Vagina (tissue), 2 donors: ENCODE measurements at places on chromosomes 12 and 14.

GRCh38 chr12:9001233-9001632 lies 11.9 kb downstream of the KLRG1 start:
- DNase-seq, result no peak
- H3K27me3 ChIP-seq, result no peaks in the 10 kb centered on the region
- no peak overlapping the region for H3K27ac ChIP-seq
- H3K4me3 ChIP-seq, result no peak overlapping the region
- no peaks in the 10 kb centered on the region for H3K36me3 ChIP-seq

DNA sequence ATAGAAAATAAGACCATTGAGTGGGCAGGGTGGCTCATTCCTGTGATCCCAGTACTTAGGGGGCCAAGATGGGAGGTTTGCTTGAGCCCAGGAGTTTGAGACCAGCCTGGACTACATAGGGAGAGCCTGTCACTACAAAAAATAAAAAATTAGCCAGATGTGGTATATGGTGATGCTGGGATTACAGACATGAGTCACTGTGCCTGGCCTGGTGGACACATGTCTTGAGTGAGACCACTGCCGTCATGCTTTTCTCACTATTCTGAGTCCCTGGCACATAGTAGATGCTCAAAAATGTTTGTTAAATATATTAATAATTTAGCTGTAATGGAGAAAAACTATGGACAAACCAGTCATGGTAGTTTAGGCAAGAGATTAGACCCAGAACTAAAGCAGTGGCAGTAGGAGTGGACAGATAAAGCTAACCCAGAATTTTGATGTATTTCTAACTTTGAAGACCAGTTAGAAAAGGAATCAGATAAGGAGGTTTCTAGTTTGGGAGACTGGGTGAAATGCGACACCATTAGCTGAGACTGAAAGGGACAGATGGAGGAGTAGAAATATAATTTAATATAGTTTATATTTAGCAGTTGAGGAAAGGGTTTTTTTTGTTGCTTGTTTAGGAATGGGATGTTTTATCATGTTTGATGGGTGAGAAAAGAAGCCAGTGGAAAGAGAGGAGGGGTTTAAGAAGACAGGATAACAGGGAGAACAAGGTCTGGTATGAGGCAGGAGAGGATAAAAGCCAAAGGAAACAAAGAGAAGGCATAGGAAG lies 7.4 kb upstream of the PTGES3 start:
- H3K36me3 ChIP-seq, result no peaks in the 10 kb centered on the region
- H3K4me1 ChIP-seq, result no peaks in the 10 kb centered on the region
- no peak overlapping the region for H3K4me3 ChIP-seq
- H3K27me3 ChIP-seq, result no peaks in the 10 kb centered on the region

- peaks cover 87% of the 10 kb centered on the region for H3K4me1 ChIP-seq
- no peaks in the 10 kb centered on the region for H3K27me3 ChIP-seq
- no peaks in the 10 kb centered on the region for H3K36me3 ChIP-seq
- peak overlapping the region; percentile 79 for H3K27ac ChIP-seq
- peak; percentile 46 for DNase-seq
These were observed 268.7 kb downstream of the ZFP36L1 start for GRCh38 chr14:68523989-68524725.

GRCh38 chr14:33350366-33350990 lies 411.8 kb downstream of the NPAS3 start:
- H3K4me1 ChIP-seq, result no peaks in the 10 kb centered on the region
- H3K4me3 ChIP-seq, result no peak overlapping the region
- no peak overlapping the region for H3K27ac ChIP-seq
- DNase-seq, result no peak
- H3K36me3 ChIP-seq, result no peaks in the 10 kb centered on the region

DNA sequence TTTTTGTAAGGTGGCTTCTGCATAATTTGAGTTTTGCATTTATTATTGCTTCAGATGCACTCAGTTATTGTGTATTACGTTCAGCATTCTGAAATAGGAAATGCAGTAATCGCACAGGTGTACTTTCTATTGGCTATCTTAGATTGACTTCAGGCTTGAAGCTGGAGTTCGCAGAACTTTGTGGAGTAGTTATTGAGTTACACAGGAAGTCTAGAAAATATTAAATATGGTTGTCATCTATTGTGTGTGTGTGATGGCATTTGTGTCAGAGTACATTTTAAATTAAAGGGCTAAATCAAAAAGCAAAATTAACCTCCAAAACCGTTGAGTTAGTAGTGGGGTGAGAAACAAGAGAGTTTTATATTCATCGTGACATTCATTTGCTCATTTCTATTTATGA lies 2.7 kb downstream of the ARID2 start:
- H3K27me3 ChIP-seq, result no peaks in the 10 kb centered on the region
- H3K36me3 ChIP-seq, result peaks cover 4% of the 10 kb centered on the region
- no peak for DNase-seq
- H3K27ac ChIP-seq, result peak overlapping the region; percentile 100

- no peaks in the 10 kb centered on the region for H3K4me1 ChIP-seq
- H3K4me3 ChIP-seq, result no peak overlapping the region
- no peak overlapping the region for H3K27ac ChIP-seq
- H3K36me3 ChIP-seq, result no peaks in the 10 kb centered on the region
These were observed 505.1 kb upstream of the TMEM132C start for GRCh38 chr12:127761880-127762279.

GRCh38 chr12:57549909-57550640 lies at the start of gene KIF5A:
Gene KIF5A (plus strand): TSS chr12:57550044. CDS start chr12:57550272, 228 bp downstream.
- no peak for DNase-seq
- H3K36me3 ChIP-seq, result no peaks in the 10 kb centered on the region
- no peaks in the 10 kb centered on the region for H3K27me3 ChIP-seq
- peaks cover 27% of the 10 kb centered on the region for H3K4me1 ChIP-seq
- no peak within 1 kb of the TSS for H3K27ac ChIP-seq
